Endodermal cell (in vitro differentiated cells): ENCODE measurements at places on chromosomes 13 and 19. TPM values are rescaled to one million over a fixed set of nuclear protein-coding genes. Genes with fewer than 3 reads are reported as not detected.
A peak's percentile ranks its signal among the peaks of the same experiment; 100 is the strongest.

GRCh38 chr19:49853852-49854377 lies 3.0 kb downstream of the PTOV1 start:
- peak; percentile 48 for DNase-seq

GRCh38 chr13:28037399-28037798 lies 48.9 kb upstream of the URAD start:
- no peak for DNase-seq

- DNase-seq: no peak
These were observed 4.9 kb upstream of the DMKN start for GRCh38 chr19:35518313-35518712.

GRCh38 chr13:60720590-60720989 lies 323.6 kb downstream of the TDRD3 start:
- no peak for DNase-seq

DNA sequence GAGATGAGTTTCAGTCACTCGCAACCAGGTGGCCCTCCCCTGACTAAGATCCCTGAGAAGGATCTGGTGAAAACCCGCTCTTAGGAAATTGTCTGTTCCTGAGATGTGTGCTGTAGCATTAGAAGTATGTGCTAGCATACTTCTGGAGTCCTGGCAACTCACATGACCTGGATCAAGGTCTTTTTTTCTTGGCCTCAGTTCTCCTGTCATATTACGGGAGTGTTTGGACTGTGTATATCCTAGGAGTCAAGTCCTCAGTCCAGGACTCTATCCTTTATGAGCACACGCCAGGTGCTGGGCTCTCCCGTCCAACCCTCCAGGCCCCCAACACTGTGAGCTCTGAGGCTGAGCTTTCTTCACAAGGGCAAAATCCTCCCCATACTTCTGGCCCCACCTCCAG lies 156.4 kb downstream of the UQCRFS1 start:
- DNase-seq: no peak

DNA sequence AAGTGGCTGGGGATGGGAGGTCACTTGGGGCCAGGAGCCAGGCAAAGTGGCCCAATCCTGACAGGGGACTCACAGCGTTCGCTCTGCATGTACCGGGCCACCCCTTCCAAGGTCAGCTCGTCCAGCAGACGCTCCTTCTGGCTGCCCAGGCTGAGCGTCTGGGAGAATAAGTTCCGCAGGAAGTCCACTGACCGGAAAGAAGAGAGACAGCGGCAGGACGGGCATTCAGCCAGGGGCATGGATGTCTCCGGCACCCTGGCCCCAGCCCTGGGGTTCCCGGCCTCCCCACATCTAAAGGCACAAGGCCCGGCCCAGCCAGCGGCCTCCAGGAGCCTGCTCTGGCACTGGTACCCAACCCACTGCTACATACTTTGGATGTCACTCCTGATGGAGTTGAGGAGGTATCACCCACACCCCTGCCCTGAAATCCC lies 6.1 kb downstream of the SIRT2 start:
- DNase-seq: peak; percentile 35

DNA sequence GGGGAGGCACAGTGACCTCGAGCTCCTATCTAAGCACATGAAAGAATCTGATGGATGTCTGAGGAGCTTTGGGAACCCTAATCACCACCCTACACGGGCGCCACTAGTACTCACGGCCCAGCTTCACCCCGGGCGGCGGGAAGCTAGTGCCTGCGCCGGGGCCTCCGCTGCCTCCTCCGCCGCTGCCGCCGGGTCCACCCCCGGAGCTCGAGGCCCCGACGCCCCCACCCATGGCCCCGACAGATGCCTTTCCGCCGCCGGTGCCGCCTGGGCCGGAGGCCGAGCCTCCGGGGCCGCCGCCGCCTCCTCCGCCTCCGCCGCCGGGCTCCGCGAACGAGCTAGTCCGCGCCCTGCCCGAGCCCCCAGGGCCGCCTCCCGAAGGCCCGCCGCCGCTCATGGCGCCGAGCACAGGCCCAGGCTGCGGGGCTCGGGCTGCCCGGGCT lies 312 bp downstream of the GSK3A start:
- DNase-seq: no peak

Gene CEACAM7
- not detected in 2 replicates for total RNA-seq
